ENCODE measurements at places on chromosomes 2 and 18.

GRCh38 chr2:178542161-178542560 is 61.9 kb downstream of the PLEKHA3 start:
- DNase-seq = no peak

GRCh38 chr2:186690786-186691185 is 3.1 kb upstream of the FAM171B start:
- DNase-seq = peak; percentile 8

DNA sequence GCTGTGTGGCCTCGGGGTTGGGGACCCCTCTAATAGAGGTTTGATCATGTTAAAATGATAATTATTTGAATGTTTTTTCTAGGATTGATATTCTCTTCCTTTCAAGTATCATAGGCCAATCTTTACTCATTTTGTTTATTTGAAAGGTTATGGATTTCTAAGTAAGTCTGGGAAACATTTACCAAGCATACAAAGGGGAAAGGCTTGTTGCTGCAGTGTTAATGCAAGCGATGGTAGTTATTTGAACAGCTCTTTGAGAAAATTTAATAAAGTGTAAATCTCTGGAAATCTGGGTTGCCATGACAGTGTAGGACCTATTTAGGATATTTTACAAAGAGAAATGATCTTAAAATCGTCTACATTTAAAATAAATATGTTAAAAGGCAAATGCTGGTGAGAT is 56.1 kb downstream of the SPTBN1 start:
- DNase-seq = no peak

- DNase-seq = no peak
Measured at GRCh38 chr2:238039151-238039550, 21.6 kb upstream of the SCLY start.

- DNase-seq = peak; percentile 88
Measured at GRCh38 chr2:37156857-37157714, at the start of gene EIF2AK2. EIF2AK2 (minus strand) TSS chr2:37156980; CDS start chr2:37147806, 9,174 bp downstream.

GRCh38 chr2:239750929-239751678 is 274.0 kb downstream of the NDUFA10 start:
- DNase-seq = no peak

- DNase-seq = peak; percentile 69
Measured at GRCh38 chr18:3816610-3817363, 366.8 kb downstream of the TGIF1 start.

- no peak for DNase-seq
Measured at GRCh38 chr2:211157211-211157610, 600.8 kb downstream of the CPS1 start.

GRCh38 chr2:38398739-38399138 is 21.7 kb upstream of the ATL2 start:
- no peak for DNase-seq

Data from M059J (cell line).